ENCODE measurements at places on chromosomes 3 and 15.

- no peak for DNase-seq
Measured at GRCh38 chr3:160168246-160168645, 57.0 kb upstream of the C3orf80 start.

- DNase-seq: no peak
Measured at GRCh38 chr3:141074529-141074928, 23.4 kb downstream of the SPSB4 start.

DNA sequence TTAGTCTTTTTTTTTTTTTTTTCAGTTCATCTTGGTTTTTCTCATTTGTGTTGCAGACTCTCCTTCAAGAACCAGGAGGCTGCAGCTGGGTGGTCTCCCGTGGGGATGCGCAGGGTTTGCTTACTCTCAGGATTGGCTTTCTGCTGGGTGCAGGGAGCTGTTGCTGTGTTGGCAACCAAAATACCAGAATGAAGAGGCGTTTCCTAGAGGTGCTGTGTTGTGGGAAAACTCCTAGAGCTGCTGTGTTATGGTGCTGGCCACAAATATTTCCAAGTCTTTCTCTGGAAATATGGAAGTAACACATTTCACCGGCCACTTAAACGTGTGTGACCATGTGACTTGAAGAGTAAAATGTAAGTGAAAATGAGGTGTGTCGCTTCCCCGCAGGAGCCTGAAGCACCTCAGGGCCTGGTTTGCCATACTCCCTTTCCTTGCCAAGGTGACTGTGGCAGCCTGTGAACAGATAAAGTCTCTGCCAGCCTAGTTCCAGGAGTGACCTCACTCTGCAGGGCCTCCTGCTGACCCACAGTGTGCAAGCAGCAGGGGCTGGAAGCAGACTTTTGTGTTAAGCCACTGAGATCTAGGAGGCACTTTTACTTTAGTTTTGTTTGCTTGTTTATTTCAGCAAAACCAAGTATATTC, 258.9 kb downstream of the ADAMTS17 start:
- DNase-seq: no peak

- DNase-seq: peak; percentile 75
Measured at GRCh38 chr3:69433969-69434325, 48.1 kb upstream of the FRMD4B start.

- no peak for DNase-seq
Measured at GRCh38 chr3:173747427-173747826, 349.9 kb downstream of the NLGN1 start.

- peak; percentile 91 for DNase-seq
Measured at GRCh38 chr3:48435774-48436476, 4.0 kb downstream of the CCDC51 start.

DNA sequence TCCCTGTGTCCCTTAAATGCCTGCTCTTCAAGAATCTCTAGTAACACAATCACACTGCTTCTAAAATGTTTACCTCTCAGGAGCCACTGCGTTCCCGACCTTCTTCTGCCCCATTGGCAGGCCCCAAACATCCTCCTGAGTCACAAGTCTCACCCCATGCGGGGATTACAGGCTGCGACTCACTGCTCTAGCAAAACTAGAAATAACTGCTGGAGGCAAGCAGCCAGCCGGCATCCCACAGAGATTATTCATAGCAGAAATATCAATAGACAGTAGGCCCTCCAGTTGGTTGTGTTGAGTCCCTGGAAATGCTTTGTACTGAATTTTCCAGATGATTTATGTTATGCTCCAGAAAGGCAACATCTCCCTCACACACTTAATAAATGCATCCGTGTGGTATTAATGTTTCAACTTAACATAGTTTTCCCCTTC, 64.8 kb downstream of the RFTN1 start:
- no peak for DNase-seq

GRCh38 chr15:69497667-69498066, 45.0 kb downstream of the RPLP1 start:
- DNase-seq: no peak

DNA sequence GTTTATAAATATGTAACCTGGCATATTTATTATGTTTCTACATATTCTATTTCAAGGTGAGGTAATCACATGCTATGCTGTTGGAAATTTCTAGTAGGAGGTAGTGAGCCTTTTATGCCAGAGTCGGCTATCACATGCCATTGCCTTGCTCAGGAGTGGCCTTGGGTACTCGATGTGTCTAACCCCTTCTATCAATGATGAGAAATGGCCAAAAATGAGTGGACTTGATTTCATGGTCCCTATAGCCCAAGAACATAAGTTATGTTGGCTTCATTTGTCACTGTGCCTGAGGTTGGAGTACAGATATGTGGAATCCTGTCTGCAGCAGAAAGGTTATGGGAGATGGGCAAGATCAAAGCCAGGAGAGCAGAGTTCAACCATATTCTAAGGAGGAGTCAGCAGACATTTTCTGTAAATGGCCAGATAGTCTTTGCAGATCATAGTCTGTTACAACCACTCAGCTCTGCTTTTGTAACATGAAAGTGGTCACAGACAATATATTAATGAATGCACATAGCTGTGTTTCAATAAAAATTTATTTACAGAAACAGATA, 554.4 kb downstream of the PDCD6IP start:
- DNase-seq: no peak

- DNase-seq: no peak
Measured at GRCh38 chr3:158863247-158863646, 61.4 kb downstream of the MFSD1 start.

- DNase-seq: peak; percentile 93
Measured at GRCh38 chr3:184513276-184514170, 48.1 kb upstream of the EPHB3 start.

DNA sequence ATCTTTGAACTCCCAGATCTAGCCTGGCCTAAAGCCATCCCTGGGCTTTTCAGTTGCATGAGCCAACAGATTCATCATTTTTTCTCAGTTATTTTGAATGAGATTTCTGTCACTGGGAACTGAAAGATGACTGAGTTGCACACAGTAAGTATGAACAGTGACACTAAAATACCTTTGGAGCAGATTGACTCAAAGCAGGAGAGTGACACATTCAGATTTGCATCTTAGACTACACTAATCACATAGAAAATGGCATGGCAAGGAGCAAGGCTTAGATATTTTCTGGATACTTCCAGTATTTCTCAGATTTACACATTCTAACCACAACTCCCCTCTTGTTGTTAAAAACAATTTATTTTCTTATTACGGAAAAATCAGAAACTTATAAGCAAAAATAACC, 32.8 kb downstream of the SEC62 start:
- no peak for DNase-seq

DNA sequence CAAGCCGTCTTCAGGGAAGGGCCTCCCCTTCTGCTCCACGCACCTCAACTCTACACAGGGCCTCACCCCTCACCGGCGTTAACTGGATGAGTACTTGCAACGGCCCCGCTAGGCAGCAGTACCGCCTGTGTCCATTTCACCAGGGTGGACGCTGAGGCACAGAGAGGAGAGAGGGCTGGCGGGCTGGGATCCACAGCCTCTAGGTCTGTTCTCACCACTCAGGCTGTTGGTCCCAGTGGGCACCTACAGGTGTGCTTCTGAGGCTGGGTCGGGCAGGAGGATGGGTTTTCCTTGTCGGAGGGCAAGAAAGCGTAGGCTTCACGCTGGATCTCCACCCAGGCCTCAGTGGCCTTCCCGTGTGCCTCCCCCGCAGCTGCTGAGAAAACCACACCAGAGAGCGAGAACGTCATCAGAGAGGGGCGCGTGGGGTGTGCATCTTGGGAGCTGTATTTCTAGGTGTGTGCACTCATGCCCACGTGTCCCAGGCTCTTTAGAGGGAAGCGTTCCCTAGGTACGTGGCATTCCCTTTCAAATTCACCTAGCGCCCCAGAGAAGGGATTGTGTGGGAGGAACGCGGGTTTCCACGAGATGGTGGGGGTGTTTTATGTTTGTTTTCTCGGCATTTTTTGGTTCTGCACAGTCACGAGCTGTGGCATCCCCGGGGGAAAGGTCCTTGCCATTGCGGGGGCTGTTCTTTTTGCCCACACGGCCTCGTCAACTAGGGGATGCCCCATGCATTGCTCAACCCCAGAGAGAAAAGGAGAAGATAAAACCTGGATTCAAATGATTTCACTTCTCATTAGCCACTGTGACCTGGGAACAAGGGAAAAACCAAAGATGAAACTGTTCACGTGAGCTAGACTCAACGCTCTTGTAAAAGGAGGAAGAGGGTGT, 67.7 kb downstream of the MGLL start:
- DNase-seq: no peak

GRCh38 chr15:70892912-70893560, 410 bp downstream of the LRRC49 start:
- DNase-seq: peak; percentile 66

DNA sequence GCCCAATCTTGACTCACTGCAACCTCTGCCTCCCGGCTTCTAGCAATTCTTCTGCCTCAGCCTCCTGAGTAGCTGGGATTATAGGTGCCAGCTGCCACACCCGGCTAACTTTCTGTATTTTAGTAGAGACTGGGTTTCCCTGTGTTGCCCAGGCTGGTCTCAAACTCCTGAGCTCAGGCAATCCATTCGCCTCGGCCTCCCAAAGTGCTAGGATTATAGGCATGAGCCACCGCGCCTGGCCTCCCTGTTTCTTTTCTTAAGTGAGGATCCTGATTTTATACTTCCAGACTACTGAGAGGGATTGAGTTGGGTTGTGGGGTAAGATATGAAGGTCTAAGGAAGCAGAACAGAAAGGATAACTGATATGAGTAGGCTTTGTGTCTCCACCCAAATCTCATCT, 106.8 kb downstream of the CNTN3 start:
- DNase-seq: peak; percentile 50

GRCh38 chr3:140403608-140404007, 274.3 kb upstream of the TRIM42 start:
- DNase-seq: peak; percentile 19

DNA sequence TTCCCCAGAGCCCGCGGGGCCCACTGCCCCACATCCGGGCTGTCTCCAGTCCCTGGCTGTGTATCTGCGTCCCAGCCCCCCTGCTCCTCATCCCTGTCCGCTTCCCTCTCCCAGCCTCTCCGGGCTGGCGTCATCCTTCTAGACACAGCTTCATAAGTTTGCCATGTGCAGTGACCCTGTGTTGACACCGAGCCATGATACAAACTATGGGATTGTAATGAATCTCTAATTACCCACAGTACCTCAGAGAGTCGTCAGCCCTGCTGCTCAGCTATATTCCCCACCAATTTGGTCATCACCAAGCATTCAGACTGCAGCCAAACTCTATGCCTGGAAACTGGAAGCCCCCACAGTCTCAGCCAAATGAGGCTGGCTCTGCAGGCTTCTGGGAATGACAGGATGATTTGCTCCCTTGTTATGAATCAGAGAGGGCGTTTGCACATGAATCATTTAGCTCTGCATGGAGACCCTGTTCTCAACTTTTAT, 466.1 kb upstream of the ATP11B start:
- DNase-seq: no peak

- DNase-seq: no peak
Measured at GRCh38 chr3:189320511-189320910, 148.7 kb downstream of the TPRG1 start.

GRCh38 chr3:13063225-13063624, 10.0 kb downstream of the IQSEC1 start:
- no peak for DNase-seq

DNA sequence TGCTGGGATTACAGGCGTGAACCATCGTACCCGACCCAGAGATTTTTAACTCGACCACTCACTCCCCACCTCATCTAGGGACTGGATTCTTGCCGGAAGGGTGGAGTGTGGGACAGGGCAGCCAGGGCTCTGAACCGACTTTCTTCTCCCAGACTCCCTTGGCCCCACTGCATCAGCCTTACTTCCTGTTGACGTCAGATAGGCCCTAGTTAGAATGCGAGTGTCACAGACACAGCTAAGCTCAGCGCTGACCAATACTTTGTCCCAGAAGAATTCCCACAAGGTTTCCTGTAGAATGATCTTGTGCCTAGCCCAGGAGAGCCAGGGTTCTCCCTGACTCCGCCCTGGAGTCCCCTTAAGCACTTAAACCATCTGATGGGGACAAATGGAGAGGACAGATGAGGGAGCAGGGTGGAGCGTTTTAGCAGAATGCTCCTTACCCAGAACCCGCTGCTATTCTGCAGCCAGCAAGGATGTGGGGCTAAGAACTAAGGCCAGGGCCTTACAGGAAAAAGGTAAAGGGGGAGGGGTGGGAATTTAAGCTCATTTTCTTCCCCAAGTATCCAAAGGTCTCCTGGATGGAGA, 5.8 kb upstream of the TUSC2 start:
- no peak for DNase-seq

DNA sequence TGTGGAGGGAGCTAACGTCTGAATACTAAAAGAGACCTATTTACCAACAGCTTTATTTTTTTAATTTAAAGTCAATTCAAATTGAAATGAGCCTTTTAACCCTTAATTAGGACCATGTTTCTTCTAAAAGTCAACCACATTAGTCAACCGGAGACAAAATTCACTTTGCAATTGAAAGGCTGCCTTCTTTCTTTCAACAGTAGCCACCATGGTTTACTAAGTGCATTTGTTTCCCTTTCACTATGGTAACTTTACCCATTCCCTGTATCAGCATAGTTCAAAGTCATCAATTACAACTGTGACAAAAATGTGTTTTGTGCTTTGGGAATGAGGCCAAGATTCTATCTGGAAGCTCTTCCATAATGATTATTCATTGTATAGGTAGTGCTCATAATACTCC, 225.4 kb downstream of the EPHA3 start:
- DNase-seq: no peak

- DNase-seq: peak; percentile 18
Measured at GRCh38 chr3:125594125-125594524, 1.2 kb downstream of the OSBPL11 start.

GRCh38 chr3:172846103-172846561, 95.6 kb downstream of the ECT2 start:
- DNase-seq: no peak

- no peak for DNase-seq
Measured at GRCh38 chr3:175729466-175729865, 870.3 kb downstream of the NAALADL2 start.

GRCh38 chr15:86425746-86426145, 346.1 kb downstream of the AGBL1 start:
- DNase-seq: no peak

DNA sequence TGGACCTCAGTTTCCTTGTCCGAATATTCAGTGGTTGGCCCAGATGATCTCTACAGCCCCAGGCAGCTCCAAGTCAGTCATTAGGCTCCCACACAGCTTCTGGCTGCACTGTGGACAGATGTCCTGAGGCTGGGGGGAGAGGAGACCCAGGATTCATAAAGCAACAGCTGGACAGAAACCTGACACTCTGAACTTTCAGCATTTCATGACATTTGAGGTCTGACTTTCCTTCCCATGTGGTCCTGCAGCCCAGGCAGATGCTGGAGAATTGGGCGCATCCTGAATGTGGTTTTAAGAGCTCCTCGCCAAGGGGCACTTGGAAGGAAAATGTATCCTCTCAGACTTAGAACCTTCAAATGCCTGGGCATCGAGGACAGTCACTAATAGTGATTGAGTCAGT, 307.6 kb upstream of the LRRFIP2 start:
- no peak for DNase-seq

GRCh38 chr3:48634661-48635221, 520 bp downstream of the SLC26A6 start:
- DNase-seq: peak; percentile 66

GRCh38 chr15:71411538-71412482, 296.5 kb downstream of the THSD4 start:
- DNase-seq: no peak

- no peak for DNase-seq
Measured at GRCh38 chr3:59082106-59082505, 32.3 kb upstream of the CFAP20DC start.

GRCh38 chr3:130950641-130951040, 56.8 kb downstream of the ATP2C1 start:
- DNase-seq: no peak
